ENCODE measurements at places on chromosomes 5 and 9.

GRCh38 chr5:87551911-87552310, 139.2 kb upstream of the CCNH start:
- no peak for DNase-seq

- DNase-seq = no peak
Observed at GRCh38 chr5:11248966-11249365, 487.9 kb upstream of the DAP start.

DNA sequence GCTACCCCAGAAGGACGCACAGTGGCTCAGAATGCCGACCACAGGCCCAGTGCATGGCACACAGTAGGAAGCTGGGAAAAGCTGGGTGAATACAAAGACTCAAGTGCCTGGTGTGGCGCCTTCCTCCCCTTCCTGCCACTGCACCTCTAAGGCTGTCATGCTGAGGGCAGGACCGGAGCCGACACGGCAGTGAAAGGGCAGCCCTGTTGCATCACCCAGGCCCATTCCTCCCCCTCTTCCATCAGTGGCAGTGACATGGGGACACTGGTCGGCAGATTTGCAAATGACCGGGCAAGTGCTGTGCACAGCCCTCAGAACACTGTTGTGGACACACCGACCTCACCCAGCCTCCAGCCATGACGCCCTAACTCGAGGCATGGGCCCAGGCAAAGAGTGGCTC, 84.0 kb downstream of the STK10 start:
- no peak for DNase-seq

DNA sequence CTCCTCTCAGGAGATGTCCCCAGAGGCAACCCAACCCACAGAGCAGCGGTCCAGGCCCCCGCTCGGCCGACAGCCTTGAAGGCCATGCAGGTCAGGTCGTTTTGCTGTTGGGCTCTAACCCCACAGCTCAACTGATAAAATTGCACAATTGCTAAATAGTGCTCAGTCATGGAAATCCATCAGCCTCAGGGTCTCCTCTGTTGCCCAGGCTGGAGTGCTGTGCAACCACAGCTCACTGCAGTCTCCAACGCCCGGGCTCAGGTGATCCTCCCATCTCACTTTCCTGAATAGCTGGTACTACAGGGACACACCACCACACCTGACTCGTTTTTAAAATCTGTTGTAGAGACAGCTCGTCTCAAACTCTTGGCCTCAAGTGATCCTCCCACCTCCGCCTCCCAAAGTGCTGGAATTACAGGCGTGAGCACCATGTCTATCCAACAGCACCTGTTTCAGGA, 18.3 kb downstream of the BRD3OS start:
- no peak for DNase-seq

GRCh38 chr5:181187500-181188213, 17.3 kb downstream of the TRIM7 start:
- DNase-seq = peak; percentile 84

- DNase-seq = no peak
Observed at GRCh38 chr5:115758356-115758755, 58.1 kb downstream of the CDO1 start.

DNA sequence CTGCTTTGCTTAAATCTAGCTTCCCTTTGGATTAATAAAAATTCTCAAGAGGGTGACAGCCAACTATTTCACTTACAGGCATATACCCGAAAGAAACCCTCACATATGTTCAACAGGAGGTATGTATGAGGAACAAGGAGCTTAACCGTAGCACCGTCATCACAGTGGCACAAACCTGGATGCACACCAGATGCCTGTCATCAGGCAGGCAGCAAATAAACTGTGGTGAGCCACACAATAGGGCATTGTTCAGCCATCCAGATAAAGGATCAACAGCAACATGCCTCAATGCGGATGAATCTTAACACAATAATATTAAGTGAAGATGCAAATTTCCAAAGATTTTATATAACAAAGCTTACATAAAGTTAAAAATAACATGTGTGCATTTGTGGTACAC, 5.5 kb upstream of the TNFSF15 start:
- no peak for DNase-seq

DNA sequence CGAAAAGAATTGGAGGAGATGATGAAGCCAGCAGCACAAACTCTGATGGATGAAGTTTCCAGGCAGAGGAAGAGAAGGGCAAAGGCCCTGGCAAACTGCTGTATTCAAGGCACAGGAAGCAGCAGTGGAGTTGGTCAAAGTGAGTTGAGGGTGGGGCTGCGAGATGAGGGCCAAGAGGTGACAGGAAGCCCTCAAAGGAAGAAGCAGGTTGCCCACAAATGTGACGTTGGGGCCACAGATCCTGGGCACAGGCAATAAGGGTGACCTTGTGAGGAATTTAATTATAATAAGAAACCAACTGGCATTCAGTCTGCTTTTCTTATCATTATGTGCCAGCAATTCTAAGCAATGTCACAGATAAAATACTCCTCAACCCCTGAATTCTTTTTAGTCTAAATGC, 261.8 kb downstream of the CTNND2 start:
- no peak for DNase-seq

DNA sequence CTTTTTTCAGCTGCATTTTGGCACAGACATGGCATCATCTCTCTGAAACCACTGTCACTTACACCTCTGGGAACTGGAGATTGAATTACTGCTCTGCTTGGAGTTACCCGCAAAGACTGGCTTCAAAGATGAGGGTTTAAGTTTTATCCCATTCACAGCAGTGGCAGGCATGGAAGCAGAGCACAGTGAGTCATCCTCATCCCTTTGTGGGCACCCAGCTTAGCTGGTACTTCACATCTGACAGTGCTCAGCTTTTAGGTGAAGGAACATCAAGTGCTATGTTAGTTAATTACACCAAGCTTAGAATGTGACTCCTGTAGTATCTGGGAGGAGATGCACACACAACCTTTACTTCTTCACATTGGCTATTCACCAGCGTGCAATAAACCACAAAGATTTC, 24.8 kb upstream of the ALDH1A1 start:
- DNase-seq = no peak

DNA sequence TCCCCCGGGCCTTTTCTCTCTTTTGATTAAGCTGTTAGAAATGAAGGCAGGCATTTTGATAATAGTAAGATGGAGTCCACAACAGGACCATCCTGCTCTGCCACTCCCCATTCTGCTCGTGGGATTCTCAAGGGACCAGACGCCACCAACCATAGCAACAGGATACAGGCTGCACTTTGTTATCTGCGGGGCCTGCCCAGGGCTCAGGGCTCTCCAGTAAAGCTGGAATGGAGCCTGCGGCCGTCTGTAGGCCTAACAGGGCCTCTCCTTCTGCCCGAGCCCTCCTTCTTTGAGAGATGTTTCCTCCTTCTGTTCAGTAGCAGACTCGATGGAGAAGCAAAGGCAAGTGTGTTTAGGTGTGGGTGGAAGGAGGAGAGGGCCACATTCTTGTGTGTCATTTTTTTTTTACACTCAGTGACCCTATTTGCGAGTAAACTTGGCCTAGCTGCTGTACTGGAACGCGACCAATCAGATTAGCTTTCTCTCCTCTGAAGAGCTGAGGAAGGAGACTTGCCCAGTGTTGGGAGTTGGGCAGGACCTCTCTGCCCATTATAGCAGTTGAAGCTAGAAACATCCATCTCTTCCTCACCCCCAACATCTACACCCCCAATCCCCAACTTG, 8.9 kb upstream of the EPB41L4B start:
- no peak for DNase-seq

GRCh38 chr9:35367451-35367850, 122.5 kb upstream of the RUSC2 start:
- no peak for DNase-seq

- no peak for DNase-seq
Observed at GRCh38 chr9:126984969-126985368, 70.4 kb downstream of the RALGPS1 start.

DNA sequence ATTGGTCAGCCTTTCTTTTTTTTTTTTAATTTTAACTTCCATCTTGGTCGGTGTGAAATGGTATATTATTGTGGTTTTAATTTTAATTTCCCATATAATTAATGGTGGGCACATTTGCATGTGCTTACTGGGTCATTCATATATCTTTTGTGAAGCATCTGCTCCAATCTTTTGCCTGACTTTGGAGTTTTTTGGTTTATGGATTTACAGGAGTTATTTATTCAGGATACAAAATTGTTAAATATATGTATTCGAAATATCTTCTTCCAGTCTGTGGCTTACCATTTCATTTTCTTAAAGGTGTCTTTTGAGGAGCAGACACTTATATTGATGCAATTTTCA, 682 bp upstream of the RIGI start:
- no peak for DNase-seq

- no peak for DNase-seq
Observed at GRCh38 chr5:64958757-64959391, 190.1 kb downstream of the CWC27 start.

- no peak for DNase-seq
Observed at GRCh38 chr9:86531273-86531970, 177.2 kb upstream of the TUT7 start.

DNA sequence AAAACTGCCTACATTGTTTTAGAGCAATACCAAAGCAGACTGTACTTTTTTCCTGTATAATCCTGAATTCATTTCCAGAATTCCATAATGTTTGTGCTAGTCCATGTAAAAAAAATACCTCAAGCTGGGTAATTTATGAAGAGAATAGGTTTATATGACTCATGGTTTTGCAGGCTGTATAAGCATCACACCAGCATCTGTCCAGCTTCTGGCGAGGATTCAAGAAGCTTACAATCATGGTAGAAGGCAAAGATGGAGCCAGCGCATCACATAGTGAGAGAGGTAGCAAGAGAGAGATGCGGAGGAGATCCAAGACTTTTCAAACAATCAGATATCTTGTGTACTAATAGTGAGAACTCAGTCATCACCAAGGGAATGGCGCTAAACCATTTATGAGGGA, 280.3 kb upstream of the CDH9 start:
- no peak for DNase-seq

DNA sequence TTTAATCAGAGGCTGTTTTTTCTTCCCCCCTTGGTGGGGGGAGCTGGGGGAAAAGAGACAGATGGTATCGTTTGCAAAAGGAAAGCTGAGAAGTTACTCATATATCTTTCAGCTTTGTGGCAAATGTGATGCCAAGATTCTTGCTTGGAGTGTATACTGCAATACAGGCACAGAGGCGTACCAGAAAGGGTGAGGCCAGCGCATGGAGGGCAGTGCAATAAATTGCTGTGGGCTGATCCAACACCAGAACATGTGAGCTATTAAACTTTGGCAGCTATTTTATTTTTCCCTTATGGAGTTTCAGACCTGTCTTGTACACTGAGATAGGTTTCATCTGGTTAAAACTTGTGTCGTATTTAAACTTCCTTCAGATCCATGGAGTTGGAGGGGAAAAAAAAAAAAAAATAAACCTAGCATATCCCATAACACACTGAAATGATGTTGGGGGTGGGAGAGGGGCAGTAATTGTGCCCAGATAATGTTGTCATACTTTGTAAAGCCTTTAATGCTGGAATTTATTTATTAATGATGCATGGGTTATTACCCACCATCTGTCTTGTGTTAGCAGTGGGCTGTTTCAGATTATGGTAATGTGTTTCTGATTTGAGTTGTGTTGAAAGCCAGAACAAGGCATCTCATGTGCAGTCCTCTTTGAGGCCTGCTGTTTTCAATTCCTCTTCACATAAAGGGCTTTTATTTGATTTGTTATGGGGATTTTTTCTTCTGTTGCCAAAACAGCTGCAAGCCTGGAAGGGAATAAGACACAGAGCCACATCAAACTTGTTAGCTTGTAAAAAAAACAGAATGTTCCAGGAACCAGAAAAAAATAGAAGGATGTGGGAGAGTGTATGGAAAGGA, 891.3 kb downstream of the TLE1 start:
- peak; percentile 16 for DNase-seq

- peak; percentile 11 for DNase-seq
Observed at GRCh38 chr5:2591777-2592453, 159.6 kb downstream of the IRX2 start.

DNA sequence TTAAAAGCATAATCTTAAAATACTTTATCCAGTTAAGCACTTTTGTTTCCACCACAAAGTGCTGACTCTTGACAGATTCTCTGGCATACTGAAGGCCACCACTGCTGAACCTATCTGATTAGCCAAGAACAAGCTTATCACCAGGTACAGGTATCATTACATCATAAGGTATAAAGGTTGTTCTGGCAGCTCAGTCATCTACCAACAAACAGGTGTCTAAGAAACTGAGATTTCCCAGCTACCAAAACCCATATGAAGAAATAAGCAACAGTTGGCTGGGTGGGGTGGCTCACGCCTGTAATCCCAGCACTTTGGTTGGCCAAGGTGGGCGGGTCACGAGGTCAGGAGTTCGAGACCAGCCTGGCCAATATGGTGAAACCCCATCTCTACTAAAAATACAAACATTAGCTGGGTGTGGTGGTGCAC, 5.0 kb downstream of the MTMR12 start:
- no peak for DNase-seq

- no peak for DNase-seq
Observed at GRCh38 chr5:138985256-138985655, 110.1 kb upstream of the LRRTM2 start.

- peak; percentile 15 for DNase-seq
Observed at GRCh38 chr9:76624391-76625048, 139.7 kb upstream of the PCA3 start.

- DNase-seq = no peak
Observed at GRCh38 chr5:96220610-96221390, 212.2 kb downstream of the PCSK1 start.

GRCh38 chr9:113293285-113293878, 9.8 kb downstream of the RNF183 start:
- no peak for DNase-seq

- no peak for DNase-seq
Observed at GRCh38 chr5:42037379-42037932, 112.4 kb downstream of the FBXO4 start.

GRCh38 chr5:132022737-132023136, 11.3 kb upstream of the ACSL6 start:
- no peak for DNase-seq

DNA sequence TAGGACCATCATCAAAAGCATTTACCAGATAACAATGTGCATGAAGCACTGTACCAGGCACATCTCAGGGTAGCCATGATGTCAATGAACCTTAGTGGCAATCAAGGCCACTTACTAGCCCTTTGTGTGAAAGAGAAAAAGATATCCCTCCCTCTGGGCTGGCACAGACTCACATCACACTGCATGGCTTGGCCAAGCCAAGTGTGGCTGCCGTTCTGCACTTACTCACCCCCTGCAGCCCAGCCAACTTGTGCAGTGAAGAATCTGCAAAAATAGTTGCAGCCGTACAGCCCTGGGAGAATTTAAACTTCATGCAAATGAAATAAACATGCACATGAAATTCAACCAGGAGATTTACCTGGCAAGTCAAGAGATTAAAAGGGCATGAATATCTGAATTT, 333.5 kb downstream of the DEPDC1B start:
- DNase-seq = no peak

DNA sequence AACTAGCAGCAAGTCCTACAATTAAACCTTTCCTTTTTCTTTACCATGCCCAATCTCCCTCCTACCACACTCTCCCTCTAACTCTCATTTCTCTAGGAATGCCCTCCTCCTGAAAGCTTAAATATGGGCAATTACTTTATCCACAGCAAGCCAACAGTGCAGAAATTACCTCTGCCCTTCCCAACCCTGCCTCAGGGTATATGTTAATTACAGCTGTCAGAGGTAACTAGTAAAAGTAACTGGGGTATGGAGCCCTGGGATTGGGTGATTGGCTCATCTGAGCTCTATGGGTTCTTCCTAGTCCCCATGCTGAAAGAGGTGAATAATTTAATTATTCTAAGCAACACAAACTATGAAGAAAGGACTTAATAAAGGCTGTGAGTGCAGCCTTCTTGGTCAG, 478.9 kb upstream of the NMUR2 start:
- DNase-seq = no peak

Measured in neural progenitor cell (in vitro differentiated cells).